Sciatic nerve (tissue), 2 donors: ENCODE measurements at places on chromosomes 3 and 15.

DNA sequence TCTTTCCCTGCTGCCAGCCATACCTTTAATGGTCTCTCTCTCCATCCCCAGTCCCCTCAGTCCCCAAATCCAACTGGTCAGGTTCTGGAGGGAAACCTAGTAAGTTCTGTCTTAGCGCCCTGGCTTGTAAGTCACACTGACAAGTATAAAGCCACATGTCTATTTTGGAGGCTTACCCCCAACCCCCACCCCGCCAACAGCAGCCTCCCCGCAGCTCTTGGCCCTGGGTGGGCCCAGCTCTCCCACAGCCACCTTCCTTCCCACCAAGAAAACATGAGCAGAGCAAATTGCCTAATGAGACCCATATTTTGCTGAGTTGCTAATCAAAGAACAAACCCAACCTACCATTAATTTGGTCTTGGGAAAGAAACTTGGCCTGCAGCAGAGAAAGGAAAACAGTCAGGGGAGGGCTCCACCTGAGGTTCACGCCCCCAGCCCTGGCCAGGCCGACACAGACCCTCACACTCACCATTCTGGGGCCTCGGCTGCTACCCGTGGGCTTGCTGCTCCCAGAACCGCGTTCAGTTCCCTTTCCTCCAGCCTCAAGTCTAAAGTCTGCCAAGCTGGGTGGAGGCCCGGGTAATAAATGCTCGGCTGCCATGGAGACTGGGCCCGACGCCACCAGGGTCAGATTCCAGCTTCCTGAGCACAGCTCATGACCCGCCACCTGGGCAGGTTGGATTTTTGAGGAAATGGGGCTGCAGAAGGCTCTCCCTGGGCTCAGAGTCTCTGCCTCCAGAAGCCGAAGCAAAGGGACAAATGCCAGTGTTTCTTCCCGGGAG is at the start of gene CALML4:
Gene CALML4 (minus strand): TSS at position 557 of the 782 bp plus-strand sequence. CDS start 85 bp downstream, at position 472.
- peak; percentile 82 for DNase-seq

DNA sequence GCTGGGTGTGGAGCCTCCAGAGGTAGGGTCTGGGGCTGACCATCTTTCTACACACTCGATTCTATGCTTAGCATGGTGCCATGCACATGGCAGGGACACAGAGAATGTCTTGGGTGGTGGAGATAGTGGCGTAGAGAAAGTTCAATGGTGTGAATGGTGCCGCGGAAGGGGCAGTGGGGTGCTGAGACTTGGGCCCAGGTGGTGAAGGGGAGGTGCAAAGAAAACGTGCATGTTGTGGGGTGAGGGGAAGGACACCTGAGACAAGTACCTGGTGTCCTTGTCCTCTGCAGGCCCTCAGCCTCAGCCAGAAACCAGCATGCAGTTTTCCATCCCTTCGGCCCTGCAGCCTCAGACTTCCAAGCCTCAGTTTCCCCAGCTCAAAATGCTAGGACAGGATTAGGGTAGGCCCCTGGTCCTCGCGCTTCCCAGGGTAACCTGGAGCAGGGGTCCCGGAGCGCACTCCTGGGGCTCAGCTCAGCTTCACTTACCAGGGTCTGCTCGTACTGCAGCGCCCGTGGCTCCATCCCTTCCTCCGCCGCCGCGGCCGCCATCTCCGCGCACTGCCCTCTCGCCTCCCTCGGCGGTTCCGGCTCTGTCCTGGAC is 375 bp downstream of the CLCN2 start:
- DNase-seq, result no peak

DNA sequence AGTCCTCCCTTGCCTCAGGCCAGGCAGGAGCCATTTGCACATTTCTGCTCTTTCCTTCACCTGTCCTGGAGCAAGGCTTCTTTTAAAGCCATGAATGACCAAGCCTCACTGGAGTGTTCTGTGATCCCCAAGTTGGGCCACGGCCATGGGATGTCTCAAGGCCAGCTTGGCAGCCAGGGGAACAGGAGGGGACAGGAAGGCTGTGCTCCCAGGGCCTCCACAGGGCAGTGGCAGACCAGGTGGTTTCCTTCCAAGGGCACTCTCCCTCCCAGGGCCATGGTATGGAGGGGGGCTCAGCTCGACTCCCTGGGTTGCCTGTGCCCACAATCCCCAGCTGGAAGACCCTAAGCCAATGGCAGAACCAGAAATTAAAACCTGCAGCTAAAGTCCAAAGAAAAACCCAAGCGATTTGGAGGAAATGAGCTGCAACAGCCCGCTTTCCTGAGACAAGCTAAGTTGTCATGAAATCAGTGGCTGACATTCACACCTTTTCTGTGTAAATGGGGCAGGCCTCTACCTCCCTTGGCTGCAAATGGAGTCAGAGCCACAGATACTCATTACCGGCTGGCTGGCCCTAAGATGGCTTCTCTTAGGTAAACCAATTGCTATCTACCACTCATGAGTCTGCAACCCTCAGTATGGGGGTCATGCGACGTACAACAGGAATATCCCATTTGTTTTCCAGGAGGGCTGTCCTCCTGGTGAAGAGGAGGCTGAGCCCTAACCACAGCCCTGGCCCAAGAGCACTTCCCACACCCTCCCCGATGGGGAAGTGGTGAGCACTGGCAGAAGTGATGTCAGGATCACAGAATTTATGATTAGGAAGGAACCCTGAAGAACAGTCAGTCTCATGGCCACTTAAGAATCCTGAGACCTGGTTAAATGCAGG is 83.3 kb downstream of the SNRK start:
- no peak for DNase-seq

- DNase-seq, result no peak
These were observed 346.0 kb downstream of the NLGN1 start for GRCh38 chr3:173743516-173743915.

DNA sequence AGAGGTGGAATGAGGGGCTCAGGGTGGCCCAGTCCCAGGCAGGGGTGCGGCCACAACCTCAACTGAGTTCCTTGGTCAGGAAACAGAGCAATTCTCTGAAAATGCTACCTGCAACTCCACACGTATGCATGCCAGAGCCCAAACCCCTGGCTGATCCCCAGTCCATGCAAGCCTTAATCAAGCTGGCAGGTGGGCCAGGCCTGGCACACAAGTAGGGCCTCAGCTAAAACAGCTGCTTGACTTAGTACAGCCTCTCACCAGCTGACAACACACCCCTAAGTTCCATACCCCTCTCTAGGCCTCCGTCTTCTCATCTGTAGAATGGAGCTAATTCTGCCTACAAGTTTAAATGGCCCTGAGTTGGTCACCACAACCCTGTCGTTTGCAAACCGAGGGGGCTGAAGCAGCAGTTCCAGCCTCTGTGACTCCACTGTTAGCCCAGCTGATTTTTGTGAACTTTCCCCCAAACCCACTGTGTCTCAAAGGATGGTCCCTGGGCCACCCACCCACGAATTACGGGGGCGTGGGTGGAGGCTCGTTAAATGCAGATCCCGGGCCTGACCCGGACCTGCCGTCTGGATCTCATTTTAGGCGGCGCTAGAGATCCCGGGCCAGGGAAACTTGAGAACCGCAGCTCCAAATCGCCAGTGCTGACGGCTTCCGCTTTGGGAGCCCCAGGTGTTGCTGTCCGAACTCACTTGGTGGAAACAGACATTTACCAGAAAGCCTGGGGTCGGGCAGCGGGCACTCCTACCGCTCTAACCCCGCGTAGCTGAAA is 927 bp downstream of the CHDH start:
- DNase-seq, result peak; percentile 77

DNA sequence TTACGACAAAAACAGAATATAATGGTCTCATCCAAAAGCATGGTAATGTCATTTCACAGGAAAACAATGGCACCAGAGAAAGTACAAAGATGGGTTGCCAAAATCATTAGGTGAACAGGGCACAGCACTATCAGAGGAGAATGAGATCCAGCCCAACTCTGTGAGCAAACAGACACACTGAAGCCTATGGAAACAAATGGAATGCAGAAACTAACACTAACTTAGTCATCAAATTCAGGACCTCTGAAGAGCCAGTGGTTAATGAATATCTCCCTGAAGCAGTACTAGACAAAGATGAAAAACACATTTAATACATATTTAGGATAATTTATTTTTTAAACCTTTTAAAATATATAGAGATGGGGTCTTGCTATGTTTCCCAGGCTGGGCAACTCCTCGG is 14.6 kb upstream of the RPS17 start:
- no peak for DNase-seq

- no peak for DNase-seq
These were observed 517.7 kb downstream of the MAGI1 start for GRCh38 chr3:65521032-65521431.

DNA sequence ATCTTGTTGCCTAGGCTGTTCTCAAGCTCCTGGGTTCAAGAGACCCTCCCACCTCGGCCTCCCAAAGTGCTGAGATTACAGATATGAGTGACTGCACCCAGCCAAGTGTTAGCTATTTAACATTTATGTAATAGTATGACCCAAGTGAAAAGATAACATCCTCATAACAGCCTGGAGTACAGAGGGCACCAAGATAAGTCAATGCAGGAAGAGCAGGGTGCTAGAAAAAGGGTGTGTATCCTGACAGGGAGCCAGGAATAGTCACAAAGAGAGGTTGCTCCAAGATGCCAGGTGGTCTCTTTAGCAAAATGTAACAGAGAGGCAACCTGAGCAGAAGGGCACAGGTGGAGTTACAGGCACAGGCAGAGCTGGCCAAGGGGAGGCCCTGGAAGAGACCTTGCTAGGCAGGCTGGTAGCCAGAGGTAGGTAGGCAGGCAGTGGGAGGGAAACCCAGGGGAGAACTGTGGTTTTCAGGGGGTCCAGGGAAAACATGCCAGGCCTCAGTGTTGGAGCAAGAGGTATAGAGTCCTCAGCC is 277.4 kb downstream of the ERC2 start:
- DNase-seq, result no peak

DNA sequence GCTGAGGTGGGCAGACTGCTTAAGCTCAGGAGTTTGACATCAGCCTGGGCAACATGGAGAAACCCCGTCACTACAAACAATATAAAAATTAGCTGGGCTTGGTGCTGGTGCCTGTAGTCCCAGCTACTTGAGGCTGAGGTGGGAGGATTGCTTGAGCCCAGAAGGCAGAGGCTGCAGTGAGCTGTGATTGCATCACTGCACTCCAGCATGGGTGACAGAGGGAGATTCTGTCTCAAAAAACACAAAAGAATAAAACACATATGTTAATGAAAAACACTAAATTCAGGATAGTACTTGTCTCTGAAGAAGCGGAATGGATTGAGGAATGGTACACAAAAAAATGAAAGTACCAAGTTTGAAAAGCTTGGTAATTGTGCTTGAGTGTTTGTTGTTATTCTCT is 128.0 kb upstream of the PLXND1 start:
- no peak for DNase-seq

- no peak for DNase-seq
These were observed 7.4 kb downstream of the A4GNT start for GRCh38 chr3:138124706-138125355.

DNA sequence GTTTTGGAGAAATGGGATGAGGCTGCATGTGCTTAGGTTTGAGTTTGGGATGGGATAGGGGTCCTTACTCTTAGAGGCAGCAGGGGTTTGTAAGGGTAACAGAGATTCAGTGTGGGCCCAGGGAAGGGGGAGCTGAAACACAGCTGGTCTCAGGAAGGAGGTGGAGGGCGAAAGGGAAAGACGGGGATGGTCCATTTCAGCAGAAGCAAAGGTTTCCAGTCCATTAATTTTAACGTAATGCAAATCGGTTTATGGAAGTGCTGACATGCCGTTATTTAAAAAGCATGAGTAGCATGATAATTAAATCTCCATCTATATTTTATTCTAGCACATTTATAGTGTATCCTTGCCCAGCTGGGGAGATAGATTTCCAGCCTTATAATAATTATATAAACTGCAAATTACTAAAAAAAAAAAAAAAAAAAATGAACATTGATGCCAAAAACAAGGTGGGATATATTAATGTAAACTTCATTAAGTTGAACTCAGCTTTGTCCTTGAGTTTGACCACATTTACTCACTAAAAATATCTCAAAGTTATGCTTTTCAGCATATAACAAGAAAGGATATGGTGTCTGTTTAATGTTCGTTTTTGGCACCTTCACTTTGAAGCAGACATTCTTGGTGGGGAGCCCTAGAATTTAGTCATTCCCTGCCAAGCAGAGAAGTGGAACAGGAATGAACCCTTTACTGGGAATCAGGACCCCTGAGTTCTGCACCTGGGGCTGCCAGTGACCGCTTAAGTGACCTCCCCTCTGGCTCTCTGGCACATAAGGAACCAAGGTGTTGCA is 234.7 kb downstream of the THSD4 start:
- no peak for DNase-seq

DNA sequence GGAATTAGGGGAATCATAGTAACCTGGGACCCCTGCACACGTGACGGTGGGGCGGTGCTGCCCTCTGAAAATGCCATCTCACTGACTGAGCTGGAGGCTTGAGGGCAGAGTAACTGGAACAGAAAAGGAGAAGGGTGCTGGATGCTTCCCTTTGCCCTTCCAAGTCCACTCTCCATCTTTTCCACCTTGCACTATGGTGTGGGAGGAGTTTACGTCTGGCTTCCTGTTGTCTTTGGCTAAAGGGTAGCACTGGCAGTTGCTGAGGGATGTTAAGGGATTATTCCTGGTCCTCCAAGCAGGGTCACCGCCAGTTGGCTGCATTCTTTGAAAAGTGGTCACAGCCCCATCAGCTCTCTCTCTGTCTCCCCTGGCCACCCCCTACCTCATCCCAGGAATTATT is 129.4 kb upstream of the SNTN start:
- no peak for DNase-seq

- no peak for DNase-seq
These were observed 43.2 kb downstream of the P3H2 start for GRCh38 chr3:190077395-190078045.

- no peak for DNase-seq
These were observed 26.2 kb downstream of the TMOD3 start for GRCh38 chr15:51855612-51856011.

DNA sequence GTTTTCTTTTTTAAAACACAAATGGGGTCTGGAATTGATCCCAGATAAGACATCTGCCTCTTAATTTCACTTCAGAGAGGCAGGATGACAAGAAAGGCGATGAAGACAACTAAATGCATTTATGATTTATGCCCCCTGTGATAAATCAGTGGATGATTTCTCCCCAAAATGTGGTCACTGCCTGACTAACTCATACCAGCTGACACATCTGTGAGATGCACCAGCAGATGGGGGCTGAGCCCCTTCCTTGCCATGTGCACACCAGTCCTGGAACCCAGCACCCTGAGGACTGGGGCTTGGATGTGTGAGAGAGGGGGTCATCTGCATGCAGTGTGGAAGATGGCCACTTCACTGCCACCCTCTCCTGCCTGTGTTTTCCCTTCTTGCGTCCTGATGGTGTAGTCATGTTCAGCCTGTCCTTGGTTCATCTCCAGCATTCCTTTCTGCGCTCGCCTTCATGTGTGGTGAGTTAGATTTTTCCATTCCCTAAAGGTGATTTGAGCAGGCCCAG is 264.3 kb downstream of the LRTM1 start:
- no peak for DNase-seq

GRCh38 chr3:178479860-178480259 is 56.4 kb upstream of the KCNMB2 start:
- no peak for DNase-seq

DNA sequence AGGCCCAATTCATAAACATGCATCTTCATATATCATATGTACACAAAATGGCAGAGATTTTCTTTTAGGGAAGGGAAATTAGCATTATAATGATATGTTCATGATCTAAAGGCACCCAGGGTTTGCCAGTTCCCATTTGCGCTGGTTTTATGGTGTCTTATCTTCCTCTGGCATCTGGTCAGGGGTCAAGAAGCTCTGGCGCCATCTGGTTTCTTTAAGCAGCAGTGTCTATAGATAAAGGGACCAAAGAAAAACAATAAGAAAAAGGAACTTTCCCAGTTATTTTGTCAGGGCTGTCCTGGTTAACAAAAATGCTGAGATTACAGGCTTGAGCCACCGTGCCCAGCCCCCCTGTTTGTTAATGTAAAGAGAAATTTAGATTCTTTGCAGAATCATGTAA is 3.3 kb upstream of the DCP1A start:
- DNase-seq, result no peak
